ENCODE measurements at places on chromosomes 16 and 17.

GRCh38 chr17:66727634-66728570, 107.0 kb upstream of the CACNG5 start:
- DNase-seq, result peak; percentile 20

DNA sequence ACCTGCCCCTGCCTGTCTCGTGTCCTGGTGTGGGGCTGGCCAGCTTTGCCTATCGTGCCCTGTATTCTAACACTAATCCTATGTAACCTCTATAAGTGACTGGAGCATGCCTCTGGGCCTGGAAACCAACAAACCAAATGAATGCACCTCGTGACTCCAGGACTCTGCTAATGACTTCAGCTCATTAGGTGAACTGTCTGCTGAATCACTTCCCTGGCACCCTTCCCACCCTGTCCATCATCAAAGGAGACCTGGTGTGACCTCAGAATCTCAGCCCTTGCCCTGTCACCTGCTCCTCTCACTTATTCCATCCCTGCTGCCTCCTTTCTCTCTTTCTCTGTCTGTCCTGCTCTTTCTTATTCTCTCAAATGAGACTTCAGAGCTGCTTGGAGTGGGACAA, 322.4 kb downstream of the CBLN1 start:
- no peak for DNase-seq

DNA sequence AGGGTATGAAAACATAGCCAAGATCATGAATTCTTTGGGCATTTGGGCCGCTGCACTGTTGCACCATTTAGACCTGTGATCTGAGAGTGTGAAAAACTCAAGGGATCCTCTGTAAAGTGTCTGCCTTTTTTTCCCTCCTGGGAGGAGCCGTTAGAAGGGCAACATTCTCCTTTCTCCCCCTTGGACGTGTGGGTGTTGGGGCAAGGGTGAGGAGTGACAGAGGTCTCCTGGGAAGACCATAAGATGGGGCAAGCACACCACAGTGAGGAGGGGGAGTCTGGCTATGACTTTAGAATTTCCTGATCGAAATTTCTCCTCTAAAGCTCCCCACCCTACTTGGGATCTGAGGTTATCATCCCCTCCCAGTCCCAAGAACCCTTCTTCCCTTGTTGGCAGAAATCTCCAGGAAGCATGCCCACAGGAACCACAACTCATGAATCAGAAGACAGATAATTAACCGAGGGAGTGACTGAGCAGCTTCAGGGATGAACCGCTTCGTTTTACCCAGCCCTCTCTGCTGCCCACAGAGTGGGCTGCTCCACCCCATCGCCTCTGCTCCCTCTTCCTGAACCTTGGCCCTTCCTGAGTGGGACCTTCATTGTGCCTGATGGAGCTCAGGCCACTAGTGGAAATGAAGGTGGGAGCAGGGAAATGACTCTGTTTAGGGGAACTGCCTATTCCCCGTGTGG, 4.2 kb downstream of the ITGB3 start:
- no peak for DNase-seq

GRCh38 chr16:21603928-21604327, 4.6 kb downstream of the METTL9 start:
- no peak for DNase-seq

- DNase-seq, result no peak
These were observed 1032.2 kb downstream of the CDH11 start for GRCh38 chr16:64089697-64090096.
